Activated naive CD4-positive, alpha-beta T cell (primary cell): ENCODE measurements at places on chromosomes 6 and 20.
A peak's percentile ranks its signal among the peaks of the same experiment; 100 is the strongest.

DNA sequence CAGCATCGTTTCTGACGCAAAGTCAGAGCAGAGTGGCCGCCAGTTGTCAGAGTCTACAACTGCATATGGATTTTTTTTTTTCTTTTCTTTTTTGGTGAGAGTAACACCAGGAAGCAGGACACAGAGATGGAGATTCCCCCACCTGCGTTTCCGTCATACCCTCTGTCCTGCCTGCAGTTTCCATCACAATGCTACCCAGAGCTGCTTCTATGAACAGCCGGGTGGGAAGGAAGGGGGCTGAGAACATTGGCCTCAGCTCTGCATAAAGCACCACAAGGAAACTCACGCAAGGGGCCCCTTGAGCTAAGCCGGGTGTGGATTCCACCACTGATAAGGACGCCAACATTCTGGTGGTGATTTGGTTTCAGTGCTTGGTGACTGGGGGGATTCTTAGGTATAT, 183.5 kb upstream of the AFDN start:
- no peak for DNase-seq

- no peak for DNase-seq
Measured at GRCh38 chr6:158322724-158323560, 10.7 kb downstream of the TULP4 start.

- DNase-seq = no peak
Measured at GRCh38 chr6:101806241-101806640, 412.7 kb downstream of the GRIK2 start.

GRCh38 chr6:167345348-167345747, 20.5 kb downstream of the TTLL2 start:
- DNase-seq = no peak

DNA sequence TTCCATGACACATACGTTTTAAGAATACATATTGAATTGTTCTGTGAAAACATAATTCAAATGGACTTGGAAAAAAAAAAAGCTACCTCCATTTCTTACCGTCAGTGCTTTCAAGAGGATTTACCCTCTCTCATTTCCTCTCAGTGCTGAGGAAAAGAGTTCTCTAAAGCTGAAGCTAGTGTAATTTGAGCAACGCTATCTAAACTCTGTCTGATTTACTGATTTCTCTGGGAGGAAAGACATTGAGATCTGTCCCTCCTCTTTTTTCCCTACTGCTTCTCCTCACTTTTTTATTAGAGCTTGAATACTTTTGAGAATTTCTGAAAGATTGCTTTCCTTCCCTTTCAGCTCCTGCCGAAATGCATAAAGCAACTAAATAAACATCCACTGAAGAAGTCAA, 41.2 kb upstream of the GRIK2 start:
- DNase-seq = no peak

DNA sequence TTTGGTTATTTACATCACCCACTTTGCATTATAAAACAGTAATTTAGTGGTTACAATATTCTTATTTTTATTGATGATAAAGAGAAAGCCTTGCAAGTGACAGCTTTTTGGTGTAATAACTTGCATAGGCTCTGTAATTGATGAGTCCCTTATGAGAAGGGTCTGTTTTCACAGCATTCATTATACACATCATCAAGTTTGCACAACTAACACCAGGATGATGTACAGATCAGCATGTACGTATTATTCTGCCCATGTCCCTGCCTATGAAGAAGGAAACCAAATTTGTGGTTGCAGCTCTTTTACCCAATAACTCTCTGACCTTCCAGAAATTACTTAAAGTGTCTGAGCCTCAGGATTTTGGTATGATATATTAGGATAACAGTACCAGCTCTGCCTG, 59.2 kb downstream of the CLVS2 start:
- no peak for DNase-seq

GRCh38 chr6:161048641-161049040, 57.1 kb downstream of the MAP3K4 start:
- no peak for DNase-seq

- DNase-seq = no peak
Measured at GRCh38 chr6:113317891-113318574, 539.1 kb upstream of the MARCKS start.

DNA sequence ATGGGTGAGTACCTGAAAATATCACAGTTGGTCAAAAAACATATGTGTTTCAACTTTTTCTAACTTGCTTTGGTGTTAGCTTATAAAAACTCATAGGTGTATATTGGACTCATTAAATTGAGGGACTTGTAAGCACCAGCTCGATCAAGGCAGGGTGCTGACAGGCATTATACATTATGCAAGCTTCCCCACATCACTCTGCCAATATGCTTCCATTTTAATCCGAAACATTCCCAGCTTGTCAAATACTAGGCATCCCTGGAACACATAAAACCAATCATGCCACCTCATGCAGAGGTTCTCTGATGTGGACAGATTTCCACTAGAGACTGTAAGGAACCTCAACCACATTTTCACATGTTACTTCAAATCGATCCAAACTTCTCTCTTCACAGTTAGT, 187.3 kb upstream of the NT5E start:
- no peak for DNase-seq

- DNase-seq = no peak
Measured at GRCh38 chr20:50528804-50529351, 18.7 kb downstream of the PTPN1 start.

DNA sequence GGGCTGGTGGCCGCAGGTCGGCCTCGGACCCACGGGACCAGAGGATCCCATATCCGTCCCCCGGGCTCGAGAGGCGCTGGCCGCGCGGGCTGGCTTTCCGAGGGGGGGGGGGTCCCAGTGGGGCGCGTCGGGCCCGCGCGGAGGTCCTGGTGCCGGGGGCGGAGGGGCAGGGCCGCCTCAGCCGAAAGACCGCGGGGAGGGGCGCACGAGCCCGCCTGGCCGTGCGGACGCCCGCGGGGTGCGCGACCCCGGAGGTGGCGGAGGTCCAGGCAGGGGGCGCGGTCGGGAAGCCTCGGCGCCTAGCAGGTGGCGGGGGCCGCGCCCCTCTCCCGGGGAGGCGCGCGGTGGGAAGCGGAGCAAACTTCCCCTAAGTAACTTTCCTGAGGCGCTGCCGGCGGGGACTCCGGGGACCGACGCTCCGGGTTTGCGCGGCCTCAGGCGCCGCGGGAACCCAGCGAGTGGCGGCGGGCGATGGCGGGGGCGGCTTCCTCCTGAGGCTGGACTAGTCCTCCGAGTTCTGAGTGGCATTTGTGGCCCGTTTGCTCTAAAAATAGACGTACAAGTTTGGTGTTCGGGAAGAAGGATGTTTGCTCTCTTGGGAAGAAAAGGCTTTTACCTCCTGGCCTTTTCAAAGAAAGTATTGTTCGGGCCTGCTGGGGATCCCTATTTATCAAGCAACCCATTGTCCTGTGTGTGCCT, 26.5 kb upstream of the BTBD3 start:
- DNase-seq = no peak

DNA sequence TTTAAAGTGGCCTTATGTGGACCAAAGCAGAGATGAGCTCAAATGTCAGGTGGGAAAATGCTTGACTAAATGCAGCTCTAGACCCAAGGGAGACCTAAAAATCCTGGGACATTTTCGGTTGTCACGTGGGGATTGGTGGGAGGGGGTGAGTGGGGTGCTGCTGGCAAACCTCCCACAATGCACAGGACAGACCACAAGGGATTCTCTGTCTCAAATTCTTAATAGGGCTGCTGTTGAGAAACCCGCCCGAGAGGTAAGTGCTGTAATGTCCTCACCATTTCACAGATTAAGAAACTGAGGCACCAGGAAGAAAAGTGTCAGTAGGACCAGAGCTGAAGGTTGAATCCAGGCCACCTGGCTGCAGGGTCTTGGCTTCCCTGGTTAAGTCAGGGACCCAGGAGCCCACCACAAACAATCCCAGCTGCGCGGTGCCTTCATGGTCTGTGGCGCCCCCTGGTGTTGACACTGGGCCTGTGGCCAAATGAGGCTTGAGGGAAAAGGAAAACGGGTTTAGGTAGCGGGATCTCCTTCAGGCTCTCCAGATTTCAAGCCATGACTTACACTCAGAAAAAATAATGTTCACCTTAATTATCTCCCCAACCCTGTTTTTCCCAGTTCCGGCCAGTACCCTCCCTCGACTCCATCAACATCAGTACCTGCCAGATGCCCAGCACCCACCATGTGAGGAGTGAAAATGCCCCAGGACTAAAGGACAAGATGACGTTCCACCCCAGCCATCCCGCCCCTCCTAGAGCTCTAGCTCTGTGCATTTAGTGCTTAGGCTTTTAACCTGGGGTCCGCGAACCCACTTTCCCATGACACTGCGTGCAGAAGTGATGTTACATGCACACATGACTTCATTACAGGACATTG, 7.2 kb downstream of the HLA-G start:
- DNase-seq = peak; percentile 29

GRCh38 chr6:16237242-16237641, 1.1 kb upstream of the GMPR start:
- no peak for DNase-seq
